Left lung (tissue), 14 donors: ENCODE measurements at places on chromosomes 3 and 15. TPM values are rescaled to one million over a fixed set of nuclear protein-coding genes. Genes with fewer than 3 reads are reported as not detected.

Gene PLA1A
- 10.6 TPM for total RNA-seq

Gene TMEM212
- not detected for total RNA-seq

Gene SPATA16
- not detected for total RNA-seq

Gene SI
- total RNA-seq: not detected

Gene RRP9
- total RNA-seq: 25.7 TPM

Gene NOX5
- 0.23 TPM for total RNA-seq

Gene GPR62
- total RNA-seq: not detected

Gene PRSS50
- total RNA-seq: 0.26 TPM

Gene DAPK2
- total RNA-seq: 59.3 TPM

Gene JMJD7
- total RNA-seq: 19.5 TPM

Gene MYH15
- total RNA-seq: 0.05 TPM

Gene EEF1AKMT4
- total RNA-seq: 6.5 TPM

Gene IL5RA
- 2.5 TPM for total RNA-seq

Gene GPR160
- total RNA-seq: 25.4 TPM

Gene LOXL1
- 37.0 TPM for total RNA-seq

Gene PLAAT1
- total RNA-seq: not detected

Gene TICRR
- 1.7 TPM for total RNA-seq

Gene MASP1
- 4.5 TPM for total RNA-seq

Gene PRRT3
- total RNA-seq: 2.5 TPM

Gene C3orf85
- not detected for total RNA-seq

Gene ROPN1
- not detected for total RNA-seq

Gene ABHD14A
- total RNA-seq: 14.7 TPM

Gene IL20RB
- total RNA-seq: 1.9 TPM

Gene SPTSSB
- not detected for total RNA-seq

Gene SPESP1
- total RNA-seq: 1.8 TPM

Gene PHLDB2
- total RNA-seq: 38.0 TPM

Gene SPG11
- total RNA-seq: 92.5 TPM

Gene SEMA5B
- total RNA-seq: 0.89 TPM

Gene SERINC4
- 0.10 TPM for total RNA-seq

Gene TRH
- total RNA-seq: not detected

Gene MEGF11
- 2.6 TPM for total RNA-seq

Gene RPP25
- 13.8 TPM for total RNA-seq

Gene LRRC3B
- total RNA-seq: not detected

Gene TUSC7
- total RNA-seq: not detected

Gene CACNA2D3
- 1.4 TPM for total RNA-seq

Gene PROS1
- total RNA-seq: 51.1 TPM

Gene VGLL3
- 33.1 TPM for total RNA-seq

Gene LSMEM2
- total RNA-seq: not detected

Gene UACA
- total RNA-seq: 43.2 TPM

Gene PLSCR2
- 0.73 TPM for total RNA-seq
